Activated CD8-positive, alpha-beta memory T cell treated with anti-CD3 and anti-CD28 coated beads, Interleukin-2, amount 10 ng/mL, durations not matched to agents 7 days and 5 days (primary cell): ENCODE measurements at places on chromosomes 5 and 9. TPM values are rescaled to one million over a fixed set of nuclear protein-coding genes. Genes with fewer than 3 reads are reported as not detected.

DNA sequence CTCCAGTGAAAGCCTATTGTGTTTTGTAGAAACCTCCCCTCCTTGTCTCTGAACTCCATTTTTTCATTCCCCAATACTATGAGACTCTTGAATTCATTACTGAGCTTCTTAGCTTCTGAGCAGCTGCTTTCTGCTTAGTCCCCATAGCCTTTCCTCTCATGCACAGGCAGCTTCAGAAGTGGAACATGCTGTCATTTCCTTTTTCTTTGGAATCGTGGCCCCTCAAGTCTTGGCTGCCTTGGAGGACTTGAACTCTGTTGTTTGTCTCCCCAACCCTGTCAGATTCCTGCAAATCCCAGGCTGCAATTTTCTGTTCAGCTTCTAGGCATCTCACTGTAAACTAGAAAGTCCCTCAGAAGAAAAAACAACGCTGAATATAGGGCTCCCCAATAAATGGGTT is 268.5 kb downstream of the ARRDC3 start:
- DNase-seq, result no peak
- H3K4me3 ChIP-seq, result no peak overlapping the region
- H3K27ac ChIP-seq, result no peak overlapping the region
- peaks cover 4% of the 10 kb centered on the region for H3K4me1 ChIP-seq
- H3K27me3 ChIP-seq, result peaks cover 17% of the 10 kb centered on the region

DNA sequence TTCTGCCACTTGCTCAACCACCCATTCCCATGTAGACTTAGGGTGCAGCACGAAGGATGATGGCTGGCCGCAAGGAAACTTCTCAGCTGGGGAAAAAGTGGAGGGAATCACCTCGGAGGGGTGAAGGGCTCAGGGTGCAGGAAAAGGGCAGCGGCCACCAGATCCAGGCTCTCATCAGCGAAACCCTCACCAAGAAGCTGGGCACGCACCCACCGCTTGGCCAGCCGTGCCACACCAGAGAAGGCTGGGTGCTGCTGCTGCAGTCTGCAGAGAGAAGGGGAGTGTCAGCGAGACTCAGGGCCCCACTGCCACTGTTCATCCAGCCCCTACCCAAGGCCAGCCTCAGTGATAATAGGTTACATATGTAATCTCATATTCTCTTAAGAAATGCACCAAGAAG is 8.6 kb downstream of the NOL6 start:
- H3K36me3 ChIP-seq, result peaks cover 19% of the 10 kb centered on the region
- H3K4me3 ChIP-seq, result no peak overlapping the region

DNA sequence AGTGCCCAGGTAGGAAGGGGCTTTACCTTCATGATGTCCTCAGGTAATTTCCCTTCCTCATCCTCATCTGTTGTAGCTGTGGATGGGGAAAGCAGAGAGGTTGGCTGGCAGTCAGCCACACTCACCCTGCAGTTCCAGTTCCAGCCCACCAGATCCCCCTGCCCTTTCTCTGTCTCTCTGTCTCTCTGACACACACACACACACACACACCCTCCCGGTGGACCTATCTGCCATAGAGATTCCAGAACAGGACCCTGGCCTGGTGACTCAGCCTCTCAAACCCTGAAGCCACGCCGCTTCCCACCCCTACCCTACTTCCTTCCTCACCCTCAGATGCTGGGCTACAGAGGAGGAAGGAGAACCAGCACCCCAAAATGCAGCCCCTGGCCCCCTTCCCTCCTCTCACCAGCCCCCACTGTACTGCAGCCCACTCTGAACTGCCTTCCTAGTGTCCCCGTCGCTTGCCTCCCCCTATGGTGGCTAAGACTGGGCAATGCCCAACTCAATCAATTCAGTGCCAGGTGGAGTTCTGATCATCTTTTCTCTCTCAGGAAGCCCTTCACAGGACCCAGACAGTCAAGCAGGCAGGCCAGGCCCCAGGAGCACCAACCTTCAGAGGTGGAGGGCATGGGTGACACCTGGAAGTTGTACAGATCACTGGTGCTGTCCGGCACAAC is 4.8 kb downstream of the IRF1 start:
- peaks cover 82% of the 10 kb centered on the region for H3K36me3 ChIP-seq
- DNase-seq, result peak; percentile 45
- H3K27ac ChIP-seq, result peak overlapping the region; percentile 91
- H3K4me3 ChIP-seq, result peak overlapping the region; percentile 95
- H3K4me1 ChIP-seq, result peaks cover 60% of the 10 kb centered on the region

DNA sequence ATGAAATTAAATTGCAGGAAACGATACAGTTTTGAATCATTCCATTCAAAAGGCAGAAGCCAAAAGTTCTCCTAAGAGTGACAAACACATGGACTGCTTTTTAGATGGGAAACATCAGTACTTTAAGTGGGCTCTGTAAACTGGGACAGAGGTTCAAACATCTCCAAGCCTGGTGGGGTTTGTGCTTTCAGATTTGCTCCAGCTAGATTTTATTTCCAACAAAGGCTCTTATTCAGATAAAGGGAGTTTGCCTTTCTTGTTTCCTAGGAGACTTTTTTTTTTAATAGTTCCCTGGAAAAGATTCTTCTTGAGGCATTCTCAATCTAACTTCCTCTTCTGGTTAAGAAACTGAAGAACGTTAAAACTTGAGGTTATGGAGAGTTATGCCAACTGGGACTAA is 277.6 kb downstream of the TMEM38B start:
- no peaks in the 10 kb centered on the region for H3K36me3 ChIP-seq
- H3K4me3 ChIP-seq, result no peak overlapping the region
- DNase-seq, result no peak
- H3K27ac ChIP-seq, result no peak overlapping the region
- H3K4me1 ChIP-seq, result no peaks in the 10 kb centered on the region
- peaks cover 4% of the 10 kb centered on the region for H3K27me3 ChIP-seq

GRCh38 chr9:129122133-129122532 is 10.9 kb downstream of the PTPA start:
- no peak overlapping the region for H3K27ac ChIP-seq
- no peak for DNase-seq
- H3K27me3 ChIP-seq, result no peaks in the 10 kb centered on the region
- H3K4me3 ChIP-seq, result no peak overlapping the region
- no peaks in the 10 kb centered on the region for H3K4me1 ChIP-seq

- H3K4me3 ChIP-seq, result no peak overlapping the region
- H3K27me3 ChIP-seq, result no peaks in the 10 kb centered on the region
- H3K4me1 ChIP-seq, result no peaks in the 10 kb centered on the region
- no peaks in the 10 kb centered on the region for H3K36me3 ChIP-seq
Observed at GRCh38 chr9:87014436-87014835, 67.1 kb upstream of the GAS1 start.

DNA sequence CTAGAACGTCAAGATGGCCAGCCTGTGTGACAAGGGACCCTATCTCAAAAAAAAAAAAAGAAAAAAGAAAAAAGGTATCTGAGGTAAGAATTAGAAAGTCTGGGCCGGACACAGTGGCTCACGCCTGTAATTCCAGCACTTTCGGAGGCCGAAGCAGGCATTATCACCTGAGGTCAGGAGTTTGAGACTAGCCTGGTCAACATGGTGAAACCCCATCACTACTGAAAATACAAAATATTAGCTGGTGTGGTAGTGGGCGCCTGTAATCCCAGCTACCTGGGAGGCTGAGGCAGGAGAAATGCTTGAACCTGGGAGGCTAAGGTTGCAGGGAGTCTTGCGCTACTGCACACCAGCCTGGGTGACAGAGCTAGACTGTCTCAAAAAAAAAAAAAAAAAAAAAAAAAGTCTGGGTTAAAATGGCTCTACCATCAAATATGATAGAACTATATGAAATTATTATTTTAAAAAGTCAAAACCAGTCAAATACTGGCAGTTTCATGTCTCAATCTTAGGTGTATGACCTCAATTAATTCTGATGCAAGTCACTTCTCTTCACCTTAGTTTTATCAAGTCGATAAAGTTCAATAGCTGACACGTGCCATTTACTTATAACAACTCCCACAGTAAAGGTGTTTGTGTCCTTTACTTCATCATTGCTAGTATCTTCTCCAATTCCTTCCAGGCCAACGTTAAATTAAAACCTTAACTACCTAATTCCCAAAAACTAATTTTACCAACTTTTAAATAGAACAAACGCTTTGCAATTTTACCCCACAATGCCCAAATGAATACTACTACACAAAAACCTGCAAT is 1.1 kb downstream of the RPS23 start:
- no peaks in the 10 kb centered on the region for H3K27me3 ChIP-seq
- H3K4me3 ChIP-seq, result peak overlapping the region; percentile 86
- peaks cover 51% of the 10 kb centered on the region for H3K36me3 ChIP-seq
- H3K27ac ChIP-seq, result peak overlapping the region; percentile 97

GRCh38 chr5:159837860-159838259 is 78.4 kb upstream of the ADRA1B start:
- H3K27ac ChIP-seq, result no peak overlapping the region
- no peaks in the 10 kb centered on the region for H3K36me3 ChIP-seq
- H3K4me1 ChIP-seq, result no peaks in the 10 kb centered on the region
- peaks cover 11% of the 10 kb centered on the region for H3K27me3 ChIP-seq

DNA sequence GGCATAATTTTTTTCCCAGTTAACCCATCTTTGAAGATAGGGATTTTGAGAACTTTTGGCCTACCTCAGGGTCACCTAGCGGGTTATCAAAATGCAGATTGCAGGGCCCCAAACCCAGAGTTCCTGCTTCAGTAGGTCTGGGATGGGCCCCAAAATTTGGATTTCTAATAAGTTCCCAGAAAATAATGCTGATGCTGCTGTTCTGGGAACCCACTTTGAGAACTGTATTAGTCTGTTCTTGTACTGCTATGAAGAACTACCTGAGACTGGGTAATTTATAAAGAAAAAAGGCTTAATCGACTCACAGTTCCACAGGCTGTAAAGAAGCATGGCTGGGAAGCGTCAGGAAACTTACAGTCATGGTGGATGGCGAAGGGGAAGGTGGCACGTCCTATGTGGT is 182.2 kb upstream of the DMRT1 start:
- peaks cover 4% of the 10 kb centered on the region for H3K36me3 ChIP-seq
- no peak overlapping the region for H3K4me3 ChIP-seq
- DNase-seq, result no peak
- no peak overlapping the region for H3K27ac ChIP-seq
- peaks cover 12% of the 10 kb centered on the region for H3K27me3 ChIP-seq

DNA sequence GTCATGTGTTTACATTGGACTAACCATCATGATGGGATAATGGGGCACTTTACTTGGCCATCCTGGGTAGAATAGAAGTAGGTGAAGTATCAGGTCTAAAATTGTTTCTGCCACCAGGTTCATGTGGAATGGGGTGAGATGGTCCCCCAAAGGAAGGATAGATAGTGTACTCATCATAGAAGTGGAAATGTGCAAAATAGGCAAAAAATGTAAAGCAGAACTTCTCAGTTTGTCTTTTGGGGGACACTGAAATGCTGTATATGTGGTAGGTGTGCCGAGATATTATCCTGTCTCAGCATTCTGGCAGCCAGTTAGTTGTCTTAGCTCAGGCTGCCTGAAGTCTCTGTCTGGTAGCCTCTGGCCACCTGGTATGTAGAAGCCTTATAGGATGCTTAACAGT is 107.6 kb downstream of the FOCAD start:
- H3K27me3 ChIP-seq, result no peaks in the 10 kb centered on the region
- peaks cover 4% of the 10 kb centered on the region for H3K4me1 ChIP-seq
- no peak overlapping the region for H3K27ac ChIP-seq
- DNase-seq, result no peak
- H3K36me3 ChIP-seq, result peaks cover 22% of the 10 kb centered on the region
- no peak overlapping the region for H3K4me3 ChIP-seq

DNA sequence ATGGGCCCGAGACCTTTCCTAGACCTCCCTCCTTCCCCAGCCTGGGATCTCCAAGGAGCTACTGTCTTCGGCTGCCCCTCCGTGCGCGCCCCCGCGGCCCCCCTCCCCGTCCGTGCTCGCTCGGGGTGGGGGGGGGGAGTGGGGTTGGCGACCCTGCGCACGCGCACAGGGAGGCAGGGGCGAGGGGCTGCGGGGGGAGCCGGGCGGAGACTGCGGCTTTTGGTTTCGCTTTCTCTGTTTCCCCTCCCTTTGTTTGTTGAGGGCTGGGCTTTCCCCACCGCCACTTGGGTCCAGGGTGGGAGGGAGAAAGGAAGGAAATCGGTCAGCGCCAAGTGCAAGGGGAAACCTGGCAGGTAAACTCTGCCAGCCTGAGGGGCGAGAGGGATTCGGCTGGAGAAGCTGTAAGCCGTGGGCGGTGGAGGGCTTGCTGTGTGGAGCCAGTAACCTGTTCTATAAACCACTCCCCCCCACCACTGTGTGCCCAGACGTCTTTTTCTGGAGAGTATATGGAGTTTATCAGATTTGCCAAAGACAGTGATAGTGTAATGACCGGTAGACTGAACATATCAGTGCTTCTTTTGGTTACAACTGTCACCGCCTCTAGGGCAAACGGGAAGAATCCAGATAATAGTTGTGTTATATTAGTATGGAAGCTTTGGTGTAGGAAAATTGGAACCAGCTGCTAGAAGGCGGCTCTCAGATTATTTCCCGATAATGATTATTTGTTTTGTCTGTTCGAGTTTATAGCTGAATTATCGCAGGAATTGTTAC is 684 bp downstream of the DNAJA1 start:
- peak overlapping the region; percentile 96 for H3K4me3 ChIP-seq
- no peaks in the 10 kb centered on the region for H3K27me3 ChIP-seq
- peaks cover 48% of the 10 kb centered on the region for H3K36me3 ChIP-seq
- H3K27ac ChIP-seq, result peak overlapping the region; percentile 94

- no peak for DNase-seq
- H3K27ac ChIP-seq, result no peak overlapping the region
- H3K4me3 ChIP-seq, result no peak overlapping the region
- peaks cover 16% of the 10 kb centered on the region for H3K27me3 ChIP-seq
Observed at GRCh38 chr5:91000743-91001142, 382.4 kb downstream of the ARRDC3 start.

WDR31 gene
- total RNA-seq, result 1.1 TPM

GAS1 gene
- total RNA-seq, result 0.12 TPM

ANKRD18B gene
- 0.33 TPM for total RNA-seq

GBGT1 gene
- total RNA-seq, result 3.9 TPM

PDZD2 gene
- total RNA-seq, result not detected

ZFP37 gene
- 0.77 TPM for total RNA-seq

PDE8B gene
- not detected for total RNA-seq

FOXD4L6 gene
- not detected for total RNA-seq

MYO10 gene
- not detected for total RNA-seq

C9orf50 gene
- not detected for total RNA-seq
